Stimulated activated CD4-positive, alpha-beta T cell treated with anti-CD3 and anti-CD28 coated beads, TNF-alpha, amount 100 ng/mL, for 1 hour (primary cell): ENCODE measurements at places on chromosomes 4 and X.

GRCh38 chrX:118928151-118928550, 46.3 kb upstream of the LONRF3 start:
- no peak for DNase-seq

DNA sequence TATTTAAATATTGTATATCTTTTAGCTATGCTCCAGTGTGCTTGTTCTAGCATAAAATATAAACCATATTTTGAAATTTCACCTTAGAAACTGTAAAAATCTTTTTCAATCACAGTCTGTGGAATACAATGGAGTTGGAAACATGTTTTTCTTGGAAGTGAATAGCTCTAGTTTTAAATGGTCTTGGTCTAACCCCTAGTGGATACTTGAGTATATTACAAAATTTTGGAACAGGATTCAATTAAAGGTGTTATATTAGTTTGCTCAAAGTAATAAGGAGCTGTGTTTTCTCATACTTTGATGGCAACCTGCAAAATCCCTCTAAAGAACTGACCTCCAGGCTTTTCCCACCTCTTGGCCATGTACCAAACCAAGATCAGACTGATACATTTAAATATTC, 48.2 kb downstream of the STK26 start:
- no peak for DNase-seq

DNA sequence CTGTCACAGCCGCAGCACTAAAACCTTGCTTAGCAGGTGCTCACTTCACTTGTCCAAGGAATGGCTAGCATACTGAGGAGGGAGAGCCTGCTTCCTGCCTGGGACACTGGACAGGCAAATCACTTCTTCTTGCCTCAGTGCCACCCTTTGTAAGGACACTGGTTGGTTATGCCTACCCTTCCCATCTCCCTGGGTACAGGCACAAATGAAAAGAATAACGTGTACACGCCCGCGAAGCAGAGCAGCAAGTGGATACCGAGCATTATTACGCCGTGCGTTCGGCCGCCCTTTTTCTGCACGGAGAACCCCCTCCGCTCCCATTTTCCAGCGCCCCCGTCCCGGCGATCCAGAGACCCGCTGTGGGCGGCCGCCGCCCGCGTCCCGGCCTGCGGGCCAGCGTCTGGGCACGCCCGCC, 338 bp upstream of the KLHL2 start:
- no peak for DNase-seq

DNA sequence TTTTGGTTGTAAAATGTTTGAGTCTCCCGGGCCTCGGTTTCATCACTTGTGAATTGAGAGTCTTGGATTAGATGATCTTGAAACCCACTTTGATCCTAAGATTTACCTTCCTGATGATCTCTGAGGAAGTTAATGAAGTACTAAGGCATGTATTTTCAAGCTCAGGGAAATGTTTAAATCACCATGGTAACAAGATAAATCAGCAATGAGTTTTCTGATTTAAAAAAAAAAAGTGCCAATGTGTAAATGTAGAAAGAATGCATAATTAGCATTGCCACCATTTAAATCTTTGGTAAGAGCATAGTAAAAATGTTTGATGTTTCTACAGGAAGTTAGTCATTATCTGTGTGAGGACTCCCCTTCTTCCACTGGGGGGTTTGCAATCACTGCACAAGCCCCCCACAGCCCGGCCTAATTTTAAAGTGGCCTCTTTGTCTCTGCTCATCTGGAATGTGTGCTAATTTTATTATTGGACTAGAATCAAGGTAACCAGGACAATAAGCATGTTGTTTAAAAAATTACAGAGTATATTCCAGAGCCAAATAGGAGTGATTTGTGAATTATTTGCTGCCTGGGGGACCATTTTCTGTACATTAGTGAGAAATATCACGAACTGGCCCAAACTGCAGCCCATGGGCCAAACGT, 93.6 kb downstream of the SLC34A2 start:
- no peak for DNase-seq

DNA sequence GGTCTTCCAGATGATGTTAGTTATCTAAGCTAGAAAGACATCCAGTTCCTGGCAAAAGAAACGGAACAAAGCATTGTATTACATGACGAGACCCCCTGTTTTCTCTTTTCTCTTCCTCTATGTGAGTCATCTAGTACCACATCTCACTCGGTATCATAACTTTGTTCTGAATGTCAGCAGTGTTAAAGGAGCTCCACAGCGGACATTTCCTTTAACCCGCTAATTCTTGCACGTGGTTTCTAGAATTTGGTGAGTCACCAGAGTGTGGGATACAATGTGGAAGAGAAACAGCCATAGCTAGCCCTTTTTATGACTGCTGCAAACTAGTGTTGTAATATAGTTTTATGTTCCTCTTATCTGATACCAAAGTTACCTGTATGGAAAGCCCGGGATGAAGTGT, 243.7 kb downstream of the TENM3 start:
- DNase-seq = no peak
